ENCODE measurements at places on chromosomes 5 and 9.

DNA sequence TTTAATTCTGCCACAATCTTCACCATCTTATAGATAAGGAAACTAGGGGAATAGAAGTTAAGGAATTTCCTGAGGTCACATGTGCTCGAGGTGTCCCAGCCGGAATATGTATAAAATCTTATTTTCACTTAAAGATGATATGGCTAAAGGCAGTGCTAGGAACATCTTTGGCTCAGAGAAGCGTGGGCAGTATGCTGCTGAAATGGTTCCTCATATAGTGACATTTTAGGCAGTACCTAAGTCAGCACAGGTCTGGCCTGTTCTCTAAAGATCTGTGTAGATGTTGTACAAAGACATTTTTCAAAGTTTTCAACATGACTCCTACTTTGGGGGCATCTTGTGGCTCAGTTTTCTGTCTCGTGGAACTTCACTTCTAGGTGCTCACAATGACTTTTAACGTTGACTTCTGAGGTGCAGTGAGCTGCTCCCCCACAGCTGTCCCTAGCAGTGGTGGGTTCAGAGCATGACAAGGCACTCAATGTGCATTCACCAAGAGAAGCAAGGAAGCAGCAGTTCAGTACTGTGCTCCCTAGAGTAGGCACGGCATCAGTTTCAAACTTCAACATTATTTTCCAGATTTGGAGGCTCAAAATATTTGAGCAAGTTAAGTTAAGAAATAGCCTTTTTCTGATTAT, 40.3 kb downstream of the TNFAIP8 start:
- peak; percentile 27 for DNase-seq

DNA sequence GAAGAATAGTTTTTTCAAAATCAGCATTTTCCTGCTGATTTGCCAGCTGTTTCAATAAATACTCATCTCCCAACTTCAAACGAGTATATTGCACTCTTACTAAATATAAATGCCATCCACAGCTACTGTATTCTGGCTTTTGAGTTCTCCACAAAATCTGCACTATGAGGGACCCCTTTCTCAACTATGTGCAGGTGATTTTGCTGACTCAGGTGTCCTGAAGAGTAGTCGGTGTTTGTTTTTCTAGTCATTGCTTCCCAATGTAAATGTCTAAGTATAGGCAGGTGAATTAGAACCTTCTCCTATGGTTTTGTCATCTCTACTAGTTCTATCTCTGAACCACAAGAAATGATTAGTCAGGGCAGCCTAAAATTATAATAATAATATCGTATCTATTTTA, 616.8 kb upstream of the MEF2C start:
- DNase-seq = no peak

DNA sequence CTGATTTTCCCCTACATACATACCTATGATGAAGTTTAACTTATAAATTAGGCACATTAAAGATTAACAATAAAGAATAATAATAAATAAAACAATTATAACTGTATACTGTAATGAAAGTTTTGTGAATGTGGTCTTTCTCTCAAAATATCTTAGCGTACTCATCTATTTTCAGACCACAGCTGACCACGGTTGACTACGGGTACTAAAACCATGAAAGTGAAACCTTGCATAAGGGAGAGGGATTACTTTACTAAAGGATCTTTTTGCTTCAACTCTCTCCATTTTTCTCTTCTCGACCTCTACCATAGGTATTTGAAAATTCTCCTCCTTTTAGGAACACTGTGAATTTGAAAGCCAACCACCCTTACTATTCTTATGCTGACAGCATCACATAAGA, 475.5 kb downstream of the CETN3 start:
- no peak for DNase-seq

DNA sequence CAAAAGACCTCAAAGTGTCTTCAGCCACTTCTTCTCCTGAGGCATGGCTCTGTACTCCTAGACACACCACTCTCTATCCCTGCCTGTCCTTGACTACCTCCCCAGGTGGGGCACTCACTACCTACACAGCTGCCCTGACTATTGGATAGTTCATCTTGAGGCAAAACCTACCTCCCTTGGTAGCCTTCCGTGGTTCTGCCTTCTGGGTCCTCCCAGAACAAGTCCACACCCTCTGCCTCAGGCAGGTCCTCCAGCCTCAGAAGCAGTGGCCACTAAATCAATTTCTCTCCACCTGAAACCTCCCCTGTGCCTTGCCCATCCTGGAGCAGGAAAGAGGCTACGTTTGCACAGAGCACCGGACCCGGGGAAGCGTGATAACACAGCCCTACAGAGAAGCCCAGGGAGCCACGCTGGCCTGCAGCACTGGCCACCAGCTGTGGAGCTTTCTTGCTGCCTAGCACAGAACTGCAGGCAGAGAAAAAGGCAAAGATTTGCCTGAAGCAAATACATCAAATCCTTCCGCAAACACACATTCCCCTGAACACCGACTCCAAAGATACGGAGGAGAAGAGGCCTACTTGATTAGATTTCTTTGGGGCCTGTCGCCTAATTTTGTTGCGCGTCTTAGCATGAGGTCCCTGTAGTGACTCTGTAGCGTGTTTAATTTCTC, 141.8 kb downstream of the C9orf50 start:
- DNase-seq = no peak

DNA sequence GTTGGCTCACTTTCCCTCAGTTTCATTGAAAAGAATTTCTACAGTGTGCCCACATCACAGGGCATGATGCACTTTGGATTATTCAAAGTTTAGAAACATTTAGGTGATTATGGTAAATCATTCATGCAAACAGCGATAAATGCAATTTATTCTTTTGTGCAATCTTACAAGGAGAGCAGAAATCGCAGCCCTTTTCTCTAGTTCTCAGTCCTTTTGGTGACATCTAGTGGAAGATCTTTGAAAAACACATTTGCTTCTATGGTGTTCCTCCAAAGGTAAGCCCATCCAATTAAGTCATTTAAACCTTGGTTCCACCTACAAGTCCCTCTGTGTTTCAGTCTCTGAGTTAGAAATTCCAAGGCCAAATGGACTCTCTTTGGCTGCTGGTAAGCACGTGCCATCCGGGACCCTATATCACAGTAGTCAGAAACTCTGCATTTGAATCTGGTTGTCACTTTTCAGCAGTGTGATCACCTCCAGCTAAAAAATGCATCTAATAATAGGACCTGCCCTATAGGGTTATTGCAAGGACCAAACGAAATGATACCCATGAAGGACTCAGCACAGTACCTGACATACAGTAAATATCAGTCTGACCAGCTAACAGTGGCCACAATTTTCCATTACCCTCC, 66.4 kb downstream of the MACROH2A1 start:
- peak; percentile 25 for DNase-seq

- no peak for DNase-seq
Observed at GRCh38 chr5:32332361-32332760, 19.6 kb upstream of the MTMR12 start.

- no peak for DNase-seq
Observed at GRCh38 chr9:125904155-125904851, 157.1 kb downstream of the PBX3 start.

DNA sequence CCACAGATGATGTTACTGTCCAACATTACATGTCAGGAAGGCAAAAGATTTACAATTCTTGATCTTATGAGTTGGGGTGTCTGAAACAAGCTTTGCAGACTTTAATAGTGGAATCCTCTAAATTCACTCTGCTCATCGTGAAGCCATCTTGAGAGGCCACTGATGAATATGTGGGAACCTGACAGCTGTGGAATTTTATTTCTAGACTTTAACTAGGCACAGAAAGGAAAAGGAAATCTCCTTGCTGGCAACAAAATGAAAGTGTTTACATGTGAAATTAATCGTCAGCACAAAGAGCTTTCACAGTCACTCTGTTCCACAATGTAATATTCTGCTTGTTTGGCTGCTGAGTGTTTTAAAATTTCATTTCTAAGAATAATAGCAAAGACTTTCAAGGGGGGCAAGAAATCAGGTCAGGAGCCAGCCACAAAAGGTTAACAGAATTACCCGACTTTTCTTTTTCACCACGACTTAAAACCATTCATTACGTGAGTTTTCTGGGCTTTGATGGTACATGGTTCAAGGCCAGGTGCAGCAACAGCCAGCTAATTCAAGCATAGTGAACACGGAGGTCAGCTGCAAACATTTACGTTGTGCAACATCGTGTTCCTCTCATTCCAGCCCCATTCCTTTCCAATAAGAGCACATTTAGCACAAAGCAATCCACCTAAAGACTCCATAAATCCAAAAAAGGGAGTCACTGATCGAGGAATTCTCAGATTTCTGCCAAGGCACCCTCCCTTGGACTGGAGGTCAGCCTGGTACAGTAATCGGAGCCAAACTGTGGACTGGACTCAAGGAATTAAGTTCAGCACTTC, 14.6 kb downstream of the NREP start:
- no peak for DNase-seq

DNA sequence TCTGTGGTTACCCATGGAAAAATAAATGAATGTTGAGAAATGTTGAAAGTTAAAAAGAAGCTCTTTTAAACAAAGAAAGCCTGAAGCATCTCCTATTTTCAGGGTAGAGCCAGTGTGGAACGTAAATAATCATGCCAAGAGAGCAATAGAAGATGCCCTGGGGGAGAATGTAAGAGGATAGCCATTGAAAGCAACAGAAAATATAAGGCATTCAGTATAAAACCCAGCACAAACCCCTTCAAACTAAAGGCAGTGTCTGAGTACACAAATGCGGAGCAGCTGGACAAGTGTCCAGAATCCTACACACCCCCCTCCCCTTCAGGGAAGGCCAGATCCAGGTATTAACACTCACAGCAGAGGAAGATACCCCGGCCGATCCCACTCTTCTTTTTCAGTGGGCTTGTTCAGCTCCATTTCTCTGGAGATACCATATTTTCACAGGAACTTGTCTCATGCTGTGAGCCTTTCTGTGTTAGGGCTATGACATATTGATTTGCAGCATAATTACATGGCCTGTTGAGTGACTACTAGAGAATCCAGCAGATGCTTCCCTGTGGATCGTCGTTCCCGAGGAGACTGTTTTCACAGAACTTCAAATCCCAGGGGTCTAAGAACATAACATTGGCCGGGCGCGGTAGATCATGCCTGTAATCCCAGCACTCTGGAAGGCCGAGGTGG, 101.2 kb downstream of the PLK2 start:
- DNase-seq = no peak

- DNase-seq = no peak
Observed at GRCh38 chr9:116515541-116515940, 171.6 kb upstream of the TRIM32 start.

DNA sequence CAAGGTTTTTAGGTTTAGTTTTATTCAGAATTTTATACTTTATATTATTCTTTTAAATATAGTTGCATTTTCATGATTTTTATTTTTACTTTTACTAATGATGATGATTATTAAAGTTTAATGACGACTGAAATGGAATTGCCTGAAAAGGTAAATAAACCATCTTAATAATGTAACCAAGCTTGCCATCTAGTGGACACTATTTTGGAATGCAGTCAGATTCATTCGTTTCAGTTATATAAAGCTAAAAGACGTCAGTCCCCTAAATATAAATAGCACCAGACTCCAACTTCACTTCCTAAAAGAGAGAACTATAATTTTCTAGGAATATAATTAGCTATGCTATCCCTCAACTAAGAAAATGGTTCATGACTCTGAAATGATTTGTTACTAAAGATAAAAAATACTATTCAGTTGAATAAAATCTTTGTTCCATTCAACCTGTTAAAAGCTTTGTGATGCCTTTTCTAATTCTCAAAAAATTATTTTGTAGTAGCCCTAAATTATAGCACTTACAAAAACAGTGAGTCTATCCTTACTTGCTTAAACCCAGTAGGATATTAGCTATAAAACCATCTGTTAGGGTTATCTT, 19.9 kb downstream of the ABITRAM start:
- peak; percentile 18 for DNase-seq

DNA sequence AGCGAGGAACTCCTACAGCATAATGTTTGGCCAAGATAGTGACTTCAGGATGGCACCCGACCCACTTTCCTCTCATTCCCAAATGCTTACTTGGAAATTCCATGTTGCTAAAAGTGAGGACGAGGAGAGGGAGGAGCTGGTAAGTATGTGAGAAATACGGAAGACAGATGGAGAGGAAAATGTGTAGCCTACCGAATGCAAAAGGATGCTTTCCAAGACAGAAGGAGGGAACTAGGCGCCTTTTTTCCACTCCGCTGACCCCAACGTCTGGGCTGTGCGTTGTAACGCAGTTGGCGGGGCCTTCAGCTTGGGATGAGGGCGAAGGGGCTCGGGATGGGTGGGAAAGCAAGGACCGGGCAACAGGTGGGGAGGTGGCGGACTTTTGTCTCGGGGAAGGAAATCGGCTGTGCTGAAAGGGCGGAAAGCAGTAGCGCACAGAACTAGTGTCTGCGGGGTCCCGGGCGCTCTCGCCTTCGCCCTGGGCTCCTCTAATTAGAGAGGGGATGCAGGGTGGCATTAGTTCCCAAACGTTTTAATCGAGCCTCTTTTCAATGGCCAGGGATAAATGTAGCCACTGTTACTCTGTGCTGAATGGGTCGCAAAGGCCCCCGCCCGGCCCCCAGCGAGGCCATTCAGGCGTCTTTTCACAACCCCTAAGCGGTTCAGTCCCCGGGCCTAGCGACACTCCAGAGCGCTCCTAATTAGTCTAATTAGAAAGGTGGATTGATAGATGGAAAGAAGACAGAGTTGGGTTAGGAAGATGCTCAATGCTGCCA, 12.6 kb downstream of the FOXD1 start:
- DNase-seq = no peak

- peak; percentile 59 for DNase-seq
Observed at GRCh38 chr5:143968071-143968878, 156.3 kb downstream of the HMHB1 start.

- DNase-seq = no peak
Observed at GRCh38 chr5:4511996-4512656, 628.0 kb upstream of the ADAMTS16 start.

- DNase-seq = peak; percentile 86
Observed at GRCh38 chr9:88477300-88477751, 57.7 kb upstream of the NXNL2 start.

DNA sequence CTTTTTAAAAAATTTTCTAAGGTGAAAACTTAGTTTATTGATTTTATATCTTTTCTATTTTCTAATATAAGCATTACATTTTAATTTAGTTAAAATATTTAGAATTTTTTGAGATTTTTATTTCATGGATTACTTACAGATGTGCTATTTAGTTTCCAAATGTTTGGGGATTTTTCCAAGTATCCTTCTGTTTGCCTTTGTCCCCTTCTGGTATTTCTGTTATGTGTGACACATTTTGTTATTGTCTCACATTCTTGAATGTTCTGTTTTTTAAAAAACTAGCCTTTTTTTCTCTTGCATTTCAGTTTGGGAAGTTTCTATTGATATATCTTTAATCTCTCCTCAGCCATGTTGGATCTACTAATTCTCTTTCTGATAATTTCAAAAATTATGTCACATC, 234.9 kb downstream of the FAM170A start:
- no peak for DNase-seq

DNA sequence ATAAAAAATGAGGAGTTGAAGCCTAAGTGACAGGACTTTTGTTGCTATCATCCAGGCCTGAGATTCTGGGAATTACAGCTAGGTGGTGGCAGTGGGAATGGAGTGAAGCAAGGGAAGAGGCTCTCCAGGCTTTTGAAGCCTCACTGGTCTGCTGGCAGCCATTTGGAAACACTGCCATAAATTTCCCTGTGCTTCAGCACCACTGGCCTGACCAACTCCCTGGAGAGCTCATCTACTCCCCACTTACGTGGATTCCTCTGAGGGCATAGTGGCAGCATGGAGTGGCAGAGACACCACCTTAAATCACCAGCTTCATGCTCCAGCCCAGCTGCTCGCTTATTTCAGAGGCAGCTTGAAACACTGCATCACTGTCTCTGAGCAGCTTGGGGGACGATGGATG, 518.2 kb downstream of the TLR4 start:
- DNase-seq = no peak

Measured in activated CD4-positive, alpha-beta T cell treated with anti-CD3 and anti-CD28 coated beads, Interleukin-2, Interleukin-4, amounts not matched to agents 100 ng/mL and 50 ng/mL, durations not matched to agents 16 hours and 8 hours (primary cell).